Stimulated activated CD8-positive, alpha-beta memory T cell treated with anti-CD3 and anti-CD28 coated beads, Interleukin-2, amount 100 ng/mL, for 48 hours (primary cell): ENCODE measurements at places on chromosomes 2 and 18.

GRCh38 chr2:232327105-232328031 lies 51.2 kb upstream of the ALPP start:
- DNase-seq, result peak; percentile 83

GRCh38 chr2:3197308-3197707 lies 180.3 kb downstream of the EIPR1 start:
- DNase-seq, result no peak

GRCh38 chr2:45130736-45131135 lies 121.5 kb upstream of the SIX2 start:
- DNase-seq, result no peak

- DNase-seq, result no peak
Measured at GRCh38 chr2:105454801-105455485, 56.1 kb upstream of the FHL2 start.

DNA sequence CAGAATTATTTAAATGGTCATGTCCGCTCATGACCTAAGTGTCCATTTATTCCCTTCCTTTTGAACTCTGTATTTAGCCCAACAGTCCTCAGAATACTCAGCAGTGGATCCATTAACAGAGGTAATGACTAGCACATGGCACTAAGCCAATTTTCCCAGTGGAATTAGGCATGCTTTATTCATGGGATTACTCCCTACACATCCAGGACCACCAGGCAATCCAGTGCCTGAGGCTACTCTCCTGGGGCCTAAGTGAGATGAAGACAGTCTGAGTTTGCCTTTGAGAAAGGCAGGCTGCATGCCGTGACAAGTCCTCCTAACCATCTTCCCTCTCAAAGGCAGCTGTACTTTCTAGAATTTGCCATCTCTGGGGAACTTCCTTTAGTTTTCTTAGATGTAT lies 128.6 kb downstream of the SPOPL start:
- no peak for DNase-seq
